NCI-H2171 (cell line): ENCODE measurements at places on chromosomes 5 and 9.

DNA sequence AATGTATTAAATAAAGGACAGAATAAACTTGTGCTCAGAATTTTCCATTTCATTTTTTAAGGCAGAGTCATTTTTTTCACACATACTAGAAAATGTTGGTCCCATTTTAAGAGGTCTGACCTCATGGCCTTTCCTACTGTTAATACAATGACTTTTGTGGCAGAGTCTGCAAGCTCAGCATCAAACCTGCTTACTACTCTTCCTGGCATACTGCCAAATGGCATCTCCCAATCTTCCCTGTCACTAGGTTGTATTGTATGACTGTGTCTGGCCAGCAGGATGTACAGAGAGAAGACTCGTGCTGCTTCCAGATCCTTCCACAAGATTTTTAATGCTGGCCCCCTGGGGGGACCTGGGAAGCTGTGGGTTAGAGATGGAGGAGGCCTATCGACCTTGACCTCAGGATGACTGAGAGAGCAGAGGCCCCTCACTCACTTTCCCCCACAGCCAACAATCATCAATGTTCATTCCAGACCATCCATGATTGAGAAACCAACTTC is 64.7 kb downstream of the BARX1 start:
- no peak for DNase-seq

DNA sequence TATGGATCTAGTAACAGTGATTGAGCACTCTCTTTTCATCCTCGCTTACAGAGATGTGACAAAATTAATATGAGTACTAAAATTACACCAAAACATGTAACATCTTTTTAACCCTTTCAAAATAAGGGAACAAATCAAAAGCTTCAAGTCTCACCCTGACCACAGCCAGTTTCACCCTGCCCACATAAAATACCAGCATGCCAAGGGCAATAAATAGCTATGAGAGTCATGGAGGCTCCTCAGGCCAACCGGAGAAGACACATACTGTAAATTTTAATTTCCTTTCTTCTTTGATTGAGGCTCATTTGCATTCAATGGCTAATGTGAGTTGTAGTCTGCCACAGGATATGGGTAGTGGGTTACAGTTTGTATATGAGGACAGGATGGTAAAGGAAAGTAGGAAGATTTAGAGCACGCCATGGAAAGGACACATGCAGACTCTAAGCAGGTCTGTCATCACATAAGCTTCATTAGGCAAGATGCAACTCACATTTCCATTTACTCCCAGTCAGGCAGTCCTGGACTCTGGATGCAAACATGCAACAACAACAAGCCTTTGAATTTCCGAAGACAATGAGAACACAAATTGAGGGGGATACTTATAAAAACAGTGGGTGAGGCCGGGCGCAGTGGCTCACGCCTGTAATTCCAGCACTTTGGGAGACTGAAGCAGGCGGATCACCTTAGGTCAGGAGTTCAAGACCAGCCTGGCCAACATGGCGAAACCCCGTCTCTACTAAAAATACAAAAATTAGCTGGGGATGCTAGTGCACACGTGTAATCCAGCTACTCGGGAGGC is 11.3 kb downstream of the IL4 start:
- DNase-seq, result no peak

DNA sequence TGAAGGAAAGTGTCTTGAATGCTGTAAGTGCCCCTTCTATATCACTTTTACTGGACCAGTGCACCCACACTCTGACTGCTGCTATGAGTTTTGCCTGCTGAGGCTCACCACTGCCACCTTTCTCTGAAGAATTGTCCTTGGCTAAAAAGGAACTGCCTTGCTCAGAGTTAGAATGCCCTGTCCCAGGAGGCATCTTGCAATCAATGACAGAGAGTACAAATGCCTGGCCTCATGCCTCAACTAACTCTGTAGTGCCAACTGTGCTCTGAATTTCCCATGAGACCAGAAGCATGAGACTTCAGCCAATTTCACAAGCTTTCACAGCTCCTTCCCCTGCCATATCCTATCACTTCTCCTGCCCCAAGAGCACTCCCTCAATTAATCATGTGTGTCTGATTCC is 569.7 kb downstream of the ZNF608 start:
- DNase-seq, result peak; percentile 67

DNA sequence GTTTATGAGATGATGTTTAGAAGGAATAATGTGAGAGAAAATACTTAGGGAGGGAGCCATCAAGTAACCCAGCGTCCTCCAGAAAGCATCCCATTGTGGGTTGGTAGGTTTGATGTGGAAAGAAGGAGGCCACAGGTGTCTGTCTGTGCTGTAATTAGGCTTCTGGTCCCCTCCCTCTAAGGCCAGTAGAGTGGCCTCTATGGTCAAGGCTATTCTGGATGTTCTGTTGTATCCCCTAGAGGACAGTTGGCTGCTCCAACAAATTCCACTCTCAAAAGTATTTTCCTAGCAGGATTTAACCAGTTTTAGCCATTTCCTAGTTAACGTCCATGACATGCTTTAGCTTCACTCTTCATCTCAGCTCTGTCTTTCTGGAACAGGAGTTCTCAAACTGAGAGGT is 106.5 kb downstream of the EGFLAM start:
- DNase-seq, result no peak

DNA sequence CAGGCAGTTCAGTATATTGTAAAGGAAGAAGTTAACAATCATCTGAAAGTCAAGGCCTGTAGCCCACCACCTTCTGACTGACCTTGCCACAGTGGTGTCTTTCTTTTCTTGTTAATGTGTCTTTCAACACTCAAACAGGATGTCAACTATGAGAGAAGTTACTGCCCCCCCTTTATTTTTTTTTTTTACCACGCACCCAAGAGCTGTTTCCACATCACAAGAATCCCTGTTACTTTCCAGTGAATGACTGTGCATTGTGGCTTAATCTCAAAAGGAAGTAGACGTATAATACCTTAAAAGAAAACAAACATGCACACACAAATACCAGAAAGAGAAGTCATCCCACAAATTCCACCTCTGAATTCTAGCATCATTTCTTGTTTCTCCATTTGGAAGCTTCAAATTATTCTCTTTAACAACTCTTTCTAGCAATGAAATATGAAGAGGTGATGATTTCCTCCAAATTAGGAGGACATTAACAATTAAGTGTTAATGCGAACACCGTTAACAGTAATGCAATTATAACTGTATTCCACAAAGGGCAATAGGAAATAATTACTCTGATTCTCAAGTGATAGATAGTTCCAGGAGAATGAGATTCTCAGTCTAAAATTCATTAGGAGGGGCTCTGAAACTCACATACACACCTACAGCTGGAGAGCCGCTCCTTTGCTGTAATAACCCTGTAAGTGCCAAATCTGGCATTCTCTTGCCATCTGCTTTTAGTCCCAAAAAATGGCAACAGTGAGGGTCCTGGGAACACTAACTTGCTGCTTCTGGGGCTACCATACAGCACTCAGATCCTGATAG is 201.0 kb downstream of the EFNA5 start:
- no peak for DNase-seq

DNA sequence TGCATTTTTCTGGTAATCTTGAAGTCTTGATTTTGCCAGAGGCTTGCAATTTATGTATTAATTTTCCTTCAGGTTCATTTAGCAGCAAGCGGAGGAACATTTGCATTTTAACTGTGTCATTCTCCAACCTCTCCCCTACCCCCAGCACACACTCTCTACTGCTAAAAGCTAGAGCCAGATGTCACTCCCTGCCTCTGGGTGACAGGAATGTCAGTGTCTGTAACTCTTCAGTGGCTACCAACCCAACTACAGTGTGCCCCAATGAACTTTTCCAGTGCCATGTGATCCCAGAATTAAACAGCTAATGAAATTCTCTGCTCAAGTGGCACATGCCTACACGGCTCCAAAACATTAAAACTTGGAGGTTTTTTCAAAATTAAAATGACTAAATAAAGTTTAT is 260.3 kb downstream of the GOLPH3 start:
- DNase-seq, result no peak

- DNase-seq, result no peak
Measured at GRCh38 chr9:109780453-109781033, 545 bp downstream of the PALM2AKAP2 start.
